Glutamatergic neuron (in vitro differentiated cells): ENCODE measurements at places on chromosomes 1 and 21.

DNA sequence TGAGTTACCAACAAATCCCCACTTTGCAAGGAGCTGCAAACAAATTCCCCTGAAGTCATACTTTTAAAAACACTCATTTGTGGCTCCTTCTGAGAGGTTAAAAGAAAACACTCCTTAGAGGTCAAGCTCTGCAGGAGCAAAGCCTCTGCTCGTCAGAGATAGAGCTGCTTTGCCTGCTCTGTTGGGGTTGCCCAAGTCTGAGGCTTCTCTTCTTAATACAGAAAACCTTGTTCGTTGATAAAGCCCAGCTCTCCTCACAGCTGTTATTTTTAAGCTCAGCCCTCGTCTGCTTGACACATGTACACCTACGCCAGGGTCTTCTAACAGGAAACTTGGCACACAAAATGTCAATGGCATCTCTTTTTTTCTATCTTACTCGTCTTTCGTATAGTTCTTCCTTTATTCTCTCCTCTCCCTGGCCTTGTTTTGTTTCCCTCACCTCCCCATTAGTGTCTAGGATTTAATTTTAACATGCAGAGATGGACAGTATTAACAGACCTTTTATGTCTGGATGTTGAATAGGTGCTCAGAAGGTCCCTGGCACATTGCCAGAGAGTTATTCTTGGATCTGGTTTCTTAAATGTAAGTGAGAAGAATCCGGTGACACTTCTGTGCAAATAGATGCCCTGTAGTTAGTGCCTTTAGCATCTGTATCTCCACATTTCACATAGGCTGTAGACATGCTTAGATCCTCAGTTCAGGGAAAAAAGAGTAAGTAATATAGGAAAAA, 86.0 kb downstream of the LRRC53 start:
- H3K36me3 ChIP-seq: no peaks in the 10 kb centered on the region
- no peak overlapping the region for H3K27ac ChIP-seq
- H3K27me3 ChIP-seq: peaks cover 2% of the 10 kb centered on the region

- peaks cover 14% of the 10 kb centered on the region for H3K36me3 ChIP-seq
- DNase-seq: no peak
- no peak overlapping the region for H3K4me3 ChIP-seq
- no peak overlapping the region for H3K27ac ChIP-seq
Measured at GRCh38 chr21:42423197-42423675, 19.5 kb downstream of the UBASH3A start.

DNA sequence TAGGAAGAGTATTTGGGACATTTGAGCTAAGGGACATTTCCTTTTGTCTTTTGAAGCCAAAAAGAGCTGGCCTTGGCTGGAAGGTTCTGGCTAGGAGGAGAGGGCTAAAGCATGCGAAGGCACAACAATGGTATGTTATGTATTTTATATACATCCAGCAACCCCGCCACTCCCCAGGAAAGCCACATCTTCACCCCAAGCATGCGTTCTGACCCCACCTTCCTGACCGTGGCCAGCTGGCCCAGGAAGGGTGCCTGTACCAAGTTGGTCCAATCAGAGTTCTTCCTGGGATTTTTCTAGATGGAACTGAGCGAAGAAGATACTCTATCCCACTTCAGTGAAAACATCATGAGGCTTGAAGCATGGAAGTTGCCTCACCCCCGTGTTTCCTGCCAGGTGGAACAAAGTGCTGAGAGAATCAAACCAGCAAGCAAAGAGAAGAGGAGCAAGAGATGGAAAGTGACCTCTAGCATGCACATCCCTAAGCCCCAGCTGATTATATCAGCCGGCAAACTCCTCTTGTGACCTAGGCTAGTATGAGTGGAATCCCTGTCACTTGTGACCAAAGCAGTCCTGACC, 82.7 kb downstream of the BCAR3 start:
- H3K36me3 ChIP-seq: peaks cover 10% of the 10 kb centered on the region
- H3K27ac ChIP-seq: peak overlapping the region; percentile 92
- H3K27me3 ChIP-seq: peaks cover 11% of the 10 kb centered on the region
- no peak for DNase-seq

DNA sequence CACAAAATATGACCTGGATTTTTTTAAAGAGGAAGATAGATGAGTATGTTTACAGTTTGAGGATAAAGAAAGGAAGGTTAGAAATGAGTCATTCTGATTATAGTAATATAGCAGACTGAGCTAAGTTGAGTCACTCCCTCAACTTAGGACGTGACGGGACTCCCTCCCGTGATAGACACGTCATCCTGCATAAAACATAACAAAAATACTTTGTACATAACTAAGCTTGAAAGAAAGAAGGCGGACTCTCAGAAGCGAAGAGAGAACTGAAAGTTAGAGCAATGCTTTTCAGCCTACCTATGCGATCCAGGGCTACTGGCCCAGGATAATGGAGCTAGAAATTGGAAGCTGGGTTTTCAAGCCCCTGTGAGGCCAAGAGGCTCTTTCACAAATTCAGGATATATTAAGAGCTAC, 53.0 kb upstream of the DESI2 start:
- no peak overlapping the region for H3K27ac ChIP-seq
- H3K4me3 ChIP-seq: no peak overlapping the region
- DNase-seq: no peak
- no peaks in the 10 kb centered on the region for H3K36me3 ChIP-seq

DNA sequence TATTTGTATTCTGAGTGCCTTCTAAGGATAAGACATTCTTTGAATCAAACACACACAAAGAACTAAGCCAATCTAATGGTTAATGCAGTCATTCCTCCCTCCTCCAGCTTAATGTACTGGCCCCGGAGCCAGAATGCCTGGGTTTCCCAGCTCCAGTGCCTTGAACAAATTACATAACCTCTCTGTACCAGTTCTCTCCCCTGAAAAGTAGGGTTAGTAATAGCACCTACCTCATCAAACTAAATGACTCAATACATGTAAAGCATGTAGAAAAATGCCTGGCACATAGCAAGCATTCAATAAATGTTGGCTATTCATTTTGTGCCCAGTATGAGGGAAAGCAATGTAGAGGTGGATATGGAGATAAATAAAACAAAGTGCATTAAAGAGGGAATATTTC, 14.0 kb downstream of the C1orf52 start:
- H3K36me3 ChIP-seq: peaks cover 13% of the 10 kb centered on the region
- no peak for DNase-seq
- H3K27me3 ChIP-seq: peaks cover 1% of the 10 kb centered on the region
- H3K4me3 ChIP-seq: no peak overlapping the region

DNA sequence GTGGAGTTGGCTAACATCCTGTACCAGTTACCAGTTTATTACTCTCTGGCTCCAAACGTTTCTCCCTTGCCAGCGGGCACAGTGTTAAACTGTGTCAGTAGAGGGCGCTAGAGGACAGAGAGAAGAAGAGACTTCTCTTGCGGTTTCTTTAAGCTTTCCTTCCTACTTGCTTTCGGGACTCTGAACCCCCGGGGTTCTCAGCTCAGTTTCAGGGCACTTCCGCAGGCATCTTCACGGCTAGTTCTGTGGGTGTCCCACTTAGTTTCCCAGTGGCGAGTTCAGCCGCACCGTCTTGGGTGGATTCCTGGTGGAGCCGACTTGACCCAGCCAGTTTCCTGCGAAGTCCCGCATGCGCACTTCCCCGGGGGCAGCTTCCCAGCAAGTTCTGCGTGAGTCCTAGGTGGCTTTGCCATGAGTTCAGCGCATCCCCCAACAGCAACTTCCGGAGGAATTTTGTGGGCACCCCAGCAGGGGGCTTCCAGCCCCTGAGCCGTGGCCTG, 37.9 kb upstream of the BTG2 start:
- H3K27me3 ChIP-seq: peaks cover 3% of the 10 kb centered on the region
- H3K4me3 ChIP-seq: peak overlapping the region; percentile 73
- no peaks in the 10 kb centered on the region for H3K36me3 ChIP-seq
- peaks cover 13% of the 10 kb centered on the region for H3K4me1 ChIP-seq
- H3K27ac ChIP-seq: peak overlapping the region; percentile 75
- peak; percentile 84 for DNase-seq

DNA sequence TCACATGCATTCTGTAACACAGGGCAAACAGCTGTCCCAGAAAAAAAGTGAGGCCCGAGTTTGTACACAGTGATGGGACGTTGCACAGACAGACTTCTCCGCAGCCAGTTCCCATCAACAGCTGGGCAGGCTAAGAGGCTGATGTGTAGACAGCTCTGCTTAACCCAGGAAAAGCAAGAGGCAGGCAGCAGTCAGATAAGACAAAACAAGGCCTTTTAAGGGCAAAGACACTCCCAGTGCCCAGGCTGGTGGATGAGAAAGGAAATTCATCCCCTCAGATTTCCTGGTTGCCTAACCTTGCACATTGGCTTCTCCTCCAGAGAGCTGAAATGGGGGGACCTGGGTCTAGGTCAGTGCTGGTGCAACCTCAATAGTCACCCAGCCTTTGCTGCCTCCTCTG, 17.2 kb upstream of the PHLDA3 start:
- H3K27ac ChIP-seq: no peak overlapping the region
- peaks cover under 1% of the 10 kb centered on the region for H3K4me1 ChIP-seq
- peaks cover 4% of the 10 kb centered on the region for H3K27me3 ChIP-seq
- no peaks in the 10 kb centered on the region for H3K36me3 ChIP-seq
- no peak for DNase-seq
- H3K4me3 ChIP-seq: no peak overlapping the region

DNA sequence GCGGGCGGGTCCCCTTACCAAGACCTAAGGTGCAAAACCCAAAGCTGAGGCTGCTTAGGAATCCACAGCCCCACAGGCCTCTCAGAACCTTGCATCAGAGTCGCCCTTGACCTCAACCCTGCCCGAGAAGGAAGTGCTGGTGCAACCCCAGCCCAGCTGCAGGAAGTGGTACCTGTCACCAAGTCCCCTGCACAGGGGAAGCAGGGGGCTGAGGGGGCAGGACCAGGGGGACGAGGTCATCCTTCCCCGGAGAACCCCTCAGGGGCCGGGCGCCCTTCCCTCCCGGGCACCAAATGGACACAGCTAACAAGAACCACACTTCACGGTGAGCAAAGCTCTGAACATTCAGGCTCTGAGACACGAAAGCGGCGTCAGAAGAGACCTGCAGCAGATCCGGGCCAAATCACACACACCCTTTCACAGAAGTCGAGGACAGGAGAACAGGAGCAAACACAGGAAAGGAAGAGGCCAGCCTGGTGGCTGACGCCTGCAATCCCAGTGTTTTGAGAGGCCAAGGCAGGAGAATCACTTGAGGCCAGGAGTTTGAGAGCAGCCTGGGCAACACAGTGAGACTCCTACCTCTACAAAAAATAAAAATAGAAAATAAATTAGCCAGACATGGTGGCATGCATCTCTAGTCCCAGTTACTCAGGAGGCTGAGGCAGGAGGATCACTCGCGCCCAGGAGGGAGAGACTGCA, 6.4 kb downstream of the ITGB2 start:
- H3K4me1 ChIP-seq: peaks cover 3% of the 10 kb centered on the region
- DNase-seq: peak; percentile 11
- no peak overlapping the region for H3K4me3 ChIP-seq
- peaks cover 9% of the 10 kb centered on the region for H3K27me3 ChIP-seq
- H3K27ac ChIP-seq: no peak overlapping the region

DNA sequence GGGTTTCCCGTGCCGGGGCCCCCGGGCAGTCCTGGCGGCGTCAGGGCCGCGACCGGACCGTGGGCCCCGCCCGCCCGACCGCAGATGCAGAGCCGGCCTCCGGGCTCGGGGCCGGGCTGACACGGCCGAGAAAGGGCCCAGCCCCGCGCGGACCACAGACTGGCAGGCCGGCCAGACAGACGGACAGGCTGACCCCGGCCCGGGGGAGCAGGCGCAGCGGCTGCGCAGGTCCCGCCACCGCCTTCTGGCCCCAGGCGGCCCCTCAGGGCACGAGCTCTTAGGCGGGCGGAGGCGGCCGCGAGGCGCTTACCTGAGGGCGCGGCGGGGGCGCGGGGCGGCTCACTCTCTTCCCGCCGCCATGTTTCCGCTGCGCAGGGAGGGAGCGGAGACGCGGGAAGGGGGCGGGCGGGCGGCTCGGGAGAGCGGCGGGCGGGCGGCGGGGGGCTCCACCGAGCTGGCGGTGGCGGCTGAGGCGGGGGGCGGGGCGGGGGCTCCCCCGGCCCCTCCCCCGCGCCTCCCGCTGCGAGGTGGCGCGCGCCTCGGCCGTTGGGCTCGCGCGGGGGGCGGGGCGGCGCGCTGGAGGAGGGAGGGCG, at the start of gene SCMH1:
TSS of gene SCMH1 (minus strand) at position 558 of the 593 bp plus-strand sequence. CDS start 56,173 bp downstream, outside the sequence.
- H3K4me3 ChIP-seq: peak within 1 kb of the TSS; percentile 90
- peaks cover 13% of the 10 kb centered on the region for H3K4me1 ChIP-seq
- H3K36me3 ChIP-seq: peaks cover 4% of the 10 kb centered on the region
- H3K27me3 ChIP-seq: peaks cover 4% of the 10 kb centered on the region
- peak within 1 kb of the TSS; percentile 79 for H3K27ac ChIP-seq

DNA sequence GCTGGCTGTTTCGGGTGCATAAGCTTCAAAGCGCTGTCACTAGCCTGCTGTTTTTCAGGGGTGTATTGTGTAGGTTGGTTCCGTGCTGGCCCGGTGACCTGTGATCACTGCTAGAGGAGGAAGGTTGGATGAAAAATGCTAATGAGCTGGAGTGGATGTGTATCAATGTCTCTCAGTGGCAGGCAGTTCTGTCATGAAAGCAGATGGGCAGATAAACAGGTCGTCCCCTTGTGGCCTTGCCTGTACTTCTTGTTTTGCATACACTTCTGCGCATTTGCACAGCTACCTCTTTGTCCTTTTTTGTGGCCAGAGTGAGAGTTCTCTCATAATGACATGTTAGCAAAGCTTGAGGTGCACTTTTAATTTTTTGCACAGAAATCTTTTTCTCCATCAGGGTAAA, 2.9 kb downstream of the SELENON start:
- H3K4me3 ChIP-seq: peak overlapping the region; percentile 45
- peaks cover 12% of the 10 kb centered on the region for H3K4me1 ChIP-seq
- H3K27ac ChIP-seq: peak overlapping the region; percentile 72
- DNase-seq: no peak

- no peak overlapping the region for H3K27ac ChIP-seq
- no peak overlapping the region for H3K4me3 ChIP-seq
- H3K36me3 ChIP-seq: no peaks in the 10 kb centered on the region
- peaks cover 5% of the 10 kb centered on the region for H3K27me3 ChIP-seq
Measured at GRCh38 chr1:41642922-41643821, 158.7 kb upstream of the EDN2 start.

DNA sequence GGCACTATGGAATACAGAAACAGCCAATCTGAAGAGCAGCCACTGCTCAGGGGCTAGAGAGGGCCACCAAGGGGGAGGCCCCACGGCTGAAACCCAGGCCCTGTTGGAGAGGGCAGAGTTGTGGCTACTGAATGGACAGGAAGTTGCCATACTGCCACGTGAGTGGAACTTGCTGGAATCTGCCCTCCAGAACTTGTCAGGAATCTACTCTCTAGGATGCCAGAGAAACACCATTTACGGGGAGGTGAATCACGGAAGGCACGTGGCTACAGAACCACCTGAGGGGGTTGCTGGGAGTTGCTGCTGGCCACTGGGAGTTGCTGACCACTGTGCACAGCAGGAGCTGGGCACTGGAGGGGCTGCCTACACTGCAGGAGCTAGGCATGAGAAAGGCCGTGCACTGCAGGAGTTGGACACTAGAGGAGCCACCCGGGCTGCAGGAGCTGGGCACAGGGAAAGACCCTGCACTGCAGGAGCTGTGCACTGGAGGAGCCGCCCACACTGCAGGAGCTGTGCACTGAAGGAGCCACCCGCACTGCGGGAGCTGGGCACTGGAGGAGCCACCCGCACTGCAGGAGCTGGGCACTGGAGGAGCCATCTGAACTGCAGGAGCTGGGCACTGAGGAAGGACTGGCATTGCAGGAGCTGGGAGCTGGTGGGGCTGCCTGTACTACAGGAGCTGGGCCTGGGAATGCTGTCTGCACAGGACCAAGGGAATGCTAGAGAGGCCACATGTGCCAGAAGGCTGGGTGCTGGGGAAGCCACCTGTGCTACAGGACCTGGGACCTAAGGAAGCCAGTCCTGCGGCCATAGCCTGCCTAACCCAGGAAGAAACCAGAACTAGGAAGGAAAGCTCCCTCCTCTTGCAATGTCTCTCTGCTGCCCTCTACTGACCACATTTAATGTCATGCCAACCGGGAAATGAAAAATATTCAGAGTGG, 343.4 kb downstream of the MATN1 start:
- H3K36me3 ChIP-seq: no peaks in the 10 kb centered on the region
- H3K4me3 ChIP-seq: no peak overlapping the region
- peak overlapping the region; percentile 59 for H3K27ac ChIP-seq
- H3K4me1 ChIP-seq: peaks cover 12% of the 10 kb centered on the region
- no peaks in the 10 kb centered on the region for H3K27me3 ChIP-seq
